Adipocyte (in vitro differentiated cells): ENCODE measurements at places on chromosomes 7 and 10.
A peak's percentile ranks its signal among the peaks of the same experiment; 100 is the strongest.

DNA sequence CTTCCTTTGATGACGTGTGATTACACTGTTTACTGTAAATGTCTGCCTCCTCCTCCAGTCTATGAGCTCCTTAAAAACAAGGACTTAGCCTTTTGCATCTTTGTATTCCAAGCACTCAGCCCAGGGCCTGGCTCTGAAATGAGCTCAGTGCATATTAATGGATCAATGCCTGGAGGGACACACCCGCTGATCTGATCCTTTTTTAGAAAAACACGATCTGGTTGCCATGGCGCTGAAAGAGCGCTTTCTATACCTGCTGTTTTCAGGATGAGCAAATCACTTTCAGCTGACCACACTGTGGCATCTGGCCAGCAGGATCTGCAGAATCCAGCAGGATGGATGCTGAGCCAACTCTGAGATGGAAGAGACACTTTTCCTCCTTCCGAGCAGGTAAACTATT is 37.8 kb upstream of the GARS1 start:
- no peak for DNase-seq

- no peak for DNase-seq
These were observed 18.7 kb upstream of the ACHE start for GRCh38 chr7:100914208-100914878.

DNA sequence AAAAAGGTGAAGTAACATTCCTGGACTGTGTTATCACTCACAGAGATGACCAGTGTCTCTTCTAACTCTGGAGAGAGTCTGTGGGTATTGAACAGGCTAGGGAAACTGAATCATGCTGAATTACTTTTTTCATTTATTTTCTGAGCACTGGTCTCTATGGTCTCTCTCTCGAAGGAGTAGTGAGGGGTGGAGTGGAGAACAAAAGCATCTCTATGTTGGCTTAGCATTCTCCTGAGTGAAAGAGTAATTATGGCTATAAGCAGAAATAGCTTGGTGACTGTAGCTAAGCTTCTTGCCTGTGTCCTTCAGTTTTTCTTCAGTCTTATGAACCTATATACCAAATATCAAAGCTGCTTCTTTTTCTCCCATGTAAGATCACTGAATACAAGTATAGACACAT is 64.6 kb upstream of the PTN start:
- no peak for DNase-seq

- no peak for DNase-seq
These were observed 49.9 kb upstream of the RELN start for GRCh38 chr7:104039363-104039762.

- DNase-seq = no peak
These were observed 96.8 kb downstream of the TNS3 start for GRCh38 chr7:47484923-47485639.

GRCh38 chr10:8298896-8299570 is 244.5 kb downstream of the GATA3 start:
- DNase-seq = no peak

DNA sequence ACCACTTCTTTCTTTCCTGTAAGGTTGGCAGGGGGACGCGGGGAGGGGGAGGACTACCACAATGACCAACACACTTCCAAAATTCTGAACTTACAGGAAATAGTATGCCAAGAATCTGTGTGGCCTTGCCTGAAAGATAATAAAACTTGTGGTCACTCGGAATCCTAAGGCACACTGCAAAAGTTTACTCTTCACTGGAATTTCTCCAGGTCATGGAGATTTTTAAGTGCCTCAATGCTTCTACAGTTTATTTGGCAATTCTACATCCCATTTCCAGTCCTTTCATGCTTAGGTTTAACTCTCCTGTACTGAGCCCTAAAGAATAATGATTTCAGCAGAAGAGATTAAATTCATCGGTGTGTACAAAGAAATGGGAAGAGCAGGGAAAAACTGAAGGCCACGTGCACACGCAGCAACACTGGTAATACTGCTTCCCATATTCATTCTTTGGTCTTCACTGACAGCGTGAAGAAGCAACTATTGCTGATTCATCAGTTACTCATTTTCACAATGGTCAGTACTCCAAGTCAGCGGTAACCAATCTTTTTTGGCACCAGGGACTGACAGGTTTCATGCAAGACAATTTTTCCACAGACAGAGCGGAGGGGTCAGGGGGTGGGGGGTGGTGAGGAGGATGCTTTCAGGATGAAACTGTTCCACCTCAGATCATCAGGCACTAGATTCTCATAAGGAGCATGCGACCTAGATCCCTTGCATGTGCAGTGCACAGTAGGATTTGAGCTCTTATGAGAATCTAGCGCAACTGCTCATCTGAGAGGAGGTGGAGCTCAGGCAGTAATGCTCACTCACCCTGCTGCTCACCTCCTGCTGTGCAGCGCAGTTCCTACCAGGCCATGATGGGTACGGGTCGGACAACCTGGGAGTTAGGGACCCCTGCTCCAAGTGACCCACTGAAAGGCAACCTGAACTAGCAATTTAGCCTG is 9.8 kb downstream of the LARP4B start:
- peak; percentile 31 for DNase-seq

DNA sequence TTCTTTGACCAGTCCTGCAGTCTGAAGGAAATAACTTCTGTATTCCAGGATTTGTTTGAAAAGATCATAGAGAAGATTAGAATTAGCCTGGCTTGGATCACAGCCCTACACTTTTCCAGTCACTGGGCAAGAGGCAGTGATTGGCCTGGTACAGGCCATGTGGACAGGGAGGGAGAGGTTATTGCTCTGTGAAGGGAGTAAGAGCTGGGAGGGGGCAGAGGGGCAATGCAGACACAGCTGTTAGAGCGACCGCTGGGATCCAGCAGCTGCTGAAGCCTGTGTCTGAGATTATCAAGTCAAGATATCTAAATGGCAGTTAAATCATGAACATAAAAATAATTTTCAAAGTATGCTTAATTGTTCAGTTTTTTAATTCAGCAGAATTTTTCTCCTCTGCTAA is 257.3 kb downstream of the SDK1 start:
- DNase-seq = no peak

- no peak for DNase-seq
These were observed 122.8 kb downstream of the ZNF365 start for GRCh38 chr10:62496925-62497324.

- DNase-seq = peak; percentile 60
These were observed 125.7 kb upstream of the ZNF438 start for GRCh38 chr10:31157123-31158010.

GRCh38 chr10:78952686-78953085 is 116.1 kb upstream of the ZMIZ1 start:
- peak; percentile 87 for DNase-seq

- no peak for DNase-seq
These were observed 67.4 kb downstream of the ZNF92 start for GRCh38 chr7:65441010-65441409.

DNA sequence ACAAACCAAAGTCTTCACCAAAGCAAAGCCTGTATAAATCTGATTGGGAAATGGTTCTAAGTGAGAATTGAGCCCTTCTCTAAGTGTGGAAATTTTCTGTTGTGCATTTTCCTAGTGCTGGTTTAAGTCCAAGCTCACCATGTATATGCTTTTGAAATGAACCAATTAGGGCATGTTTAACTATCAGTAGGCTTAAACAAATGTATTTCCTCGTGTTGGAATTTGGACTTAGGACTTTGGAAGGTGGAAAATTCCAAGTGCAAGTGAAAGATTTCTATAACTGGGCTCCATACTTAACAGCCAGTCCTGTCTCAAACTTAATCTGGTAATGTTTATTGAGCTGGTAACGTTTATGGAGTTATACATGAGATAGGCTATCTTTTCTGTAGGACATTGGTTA is 28.5 kb downstream of the CCNY start:
- DNase-seq = no peak

- DNase-seq = no peak
These were observed 269.6 kb upstream of the ZMIZ1 start for GRCh38 chr10:78798976-78799730.

GRCh38 chr7:66699998-66700397 is 40.5 kb upstream of the RABGEF1 start:
- no peak for DNase-seq

DNA sequence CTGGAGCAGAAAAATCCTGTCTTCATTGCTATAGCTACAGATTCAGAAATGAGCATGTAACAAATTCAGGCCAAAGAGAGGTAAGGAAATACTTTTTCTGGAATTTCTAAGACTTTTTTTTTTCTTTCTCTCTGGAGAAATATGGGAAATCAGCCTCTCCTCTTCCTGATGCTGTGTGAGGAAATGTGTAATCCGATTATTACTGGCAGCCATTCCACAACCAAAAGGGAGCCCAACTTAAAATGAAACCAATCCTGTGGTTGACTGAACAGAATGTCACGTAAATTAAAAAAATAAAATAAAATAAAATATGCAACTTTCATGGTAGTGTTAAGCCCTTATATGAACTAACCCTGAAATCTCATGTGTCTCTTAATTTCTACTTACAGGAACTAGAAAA is 10.7 kb upstream of the POT1 start:
- DNase-seq = no peak

- peak; percentile 74 for DNase-seq
These were observed 1000.9 kb downstream of the LRMDA start for GRCh38 chr10:76432016-76433012.

GRCh38 chr10:47413531-47414226 is 29.6 kb upstream of the ZNF488 start:
- DNase-seq = no peak

- no peak for DNase-seq
These were observed 23.1 kb upstream of the PON2 start for GRCh38 chr7:95457947-95458346.

GRCh38 chr7:105591522-105591921 is 10.2 kb upstream of the EFCAB10 start:
- DNase-seq = no peak

- DNase-seq = no peak
These were observed 264.8 kb downstream of the KIF20B start for GRCh38 chr10:89966211-89966610.

DNA sequence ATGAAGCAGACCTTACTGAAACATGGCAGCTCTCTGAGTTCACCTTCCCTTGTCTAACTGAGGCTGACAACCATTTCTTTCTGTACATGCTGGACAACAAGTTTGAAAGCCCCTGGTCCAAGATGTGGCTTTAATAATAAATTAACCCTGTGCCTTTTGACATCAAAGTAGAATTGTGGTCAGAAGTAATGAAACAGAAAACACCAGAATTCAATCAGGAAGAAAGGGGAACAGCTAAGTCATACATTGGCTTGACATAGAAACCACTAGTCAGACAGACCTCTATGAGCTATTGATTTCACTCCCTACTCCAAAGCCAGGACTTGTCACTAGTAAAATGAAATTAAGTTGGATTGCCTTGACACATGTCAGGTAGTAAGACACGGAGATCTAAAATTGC is 175.2 kb upstream of the ASAH2 start:
- no peak for DNase-seq

DNA sequence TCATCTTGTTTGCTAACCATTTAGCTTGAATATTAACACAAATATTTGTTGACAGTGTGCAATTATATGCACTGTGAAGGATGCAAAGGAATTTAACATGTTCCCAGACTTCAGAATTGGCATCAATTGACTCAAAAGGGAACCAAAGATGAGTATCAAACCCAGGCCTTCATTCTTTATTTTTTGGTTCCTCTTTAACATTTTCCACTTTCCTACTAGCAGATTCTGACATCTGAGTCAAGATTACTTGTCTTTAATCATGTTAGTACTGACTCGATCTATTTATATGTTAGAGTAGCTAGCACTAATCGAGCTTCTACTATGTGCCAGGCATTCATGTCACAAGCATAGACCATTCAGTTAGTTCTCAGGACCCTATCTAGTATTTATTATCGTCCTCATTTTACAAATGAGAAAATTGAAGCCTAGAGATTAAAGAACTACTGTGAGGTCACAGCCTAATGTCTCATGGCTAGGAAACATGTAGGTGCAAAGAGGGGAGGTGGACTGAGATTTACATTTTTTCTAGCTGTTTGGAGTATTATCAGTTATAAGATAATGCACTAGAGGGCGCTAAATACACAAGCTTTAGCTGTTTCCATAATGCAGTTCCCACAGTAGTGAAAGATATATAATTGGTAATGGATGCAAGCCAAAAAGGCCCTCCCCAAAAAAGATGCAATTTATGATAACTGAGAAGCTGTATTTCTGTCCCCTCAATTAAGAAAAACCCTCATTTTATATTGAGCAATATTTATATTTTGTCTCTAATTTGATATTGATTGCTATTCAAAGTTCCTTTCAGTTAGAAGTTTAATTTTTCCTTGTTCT is 32.9 kb upstream of the KMT2E start:
- DNase-seq = peak; percentile 93

DNA sequence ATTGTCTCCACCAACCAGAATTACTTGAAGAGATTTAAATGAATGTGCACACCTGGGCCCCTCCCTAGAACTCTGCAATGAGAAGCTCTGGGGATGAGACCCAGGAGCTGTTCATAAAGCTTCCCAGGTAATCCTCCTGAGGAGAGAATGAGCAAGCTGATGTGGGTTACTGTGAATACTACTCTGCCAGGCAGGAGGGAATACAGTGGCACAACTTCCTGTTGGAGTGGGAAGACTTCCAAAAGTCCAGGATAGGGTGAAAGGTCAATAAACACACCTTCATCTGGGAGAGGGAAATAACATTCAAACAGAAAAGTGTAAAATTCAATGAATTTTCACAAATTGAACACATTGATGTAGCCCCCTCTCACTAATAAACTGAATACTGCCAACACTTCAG is 351.4 kb downstream of the ABCA13 start:
- DNase-seq = no peak

DNA sequence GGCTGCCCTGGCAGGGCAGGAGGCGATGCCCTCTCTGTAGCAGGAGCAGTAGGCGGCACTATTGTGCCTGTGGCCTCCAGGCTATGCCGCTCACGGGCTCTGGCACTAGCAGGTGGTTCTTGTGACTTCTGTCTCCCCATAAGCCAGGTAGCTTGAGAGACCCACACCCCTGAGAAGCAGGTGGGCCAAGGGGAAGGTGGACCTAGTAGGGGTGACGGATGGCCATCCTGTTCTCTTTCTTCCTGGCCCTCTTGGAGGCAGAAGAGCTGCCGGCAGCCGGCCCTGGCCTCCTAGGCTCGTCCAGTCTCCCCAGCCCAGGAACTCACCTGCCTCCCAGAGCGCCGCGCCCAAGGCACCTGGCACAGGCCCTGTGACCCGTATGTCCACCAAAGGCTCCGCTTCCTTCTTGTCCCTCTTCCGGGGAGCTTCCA is 15.4 kb downstream of the MMRN2 start:
- no peak for DNase-seq

DNA sequence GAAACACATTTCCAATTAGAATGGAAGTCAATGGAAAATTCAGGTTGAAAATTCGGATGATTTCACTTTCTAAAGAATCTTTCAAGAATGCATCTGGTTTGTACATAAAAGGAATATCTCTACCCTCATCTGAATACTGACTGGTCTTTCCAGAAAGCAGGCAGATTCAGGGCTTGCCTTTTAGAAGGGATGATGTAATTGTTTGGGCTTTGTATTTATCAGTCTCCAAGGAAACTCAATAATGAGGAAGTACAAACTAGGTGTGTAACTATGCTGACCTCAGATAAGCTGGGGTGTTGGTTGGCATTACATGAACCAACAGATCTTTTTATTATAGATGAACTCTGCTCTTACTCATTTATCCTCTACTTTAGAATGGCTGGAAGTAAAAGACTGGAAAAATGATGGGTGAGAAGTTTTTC is 24.1 kb downstream of the PDLIM1 start:
- peak; percentile 70 for DNase-seq
